ENCODE measurements at places on chromosomes 4 and X.

DNA sequence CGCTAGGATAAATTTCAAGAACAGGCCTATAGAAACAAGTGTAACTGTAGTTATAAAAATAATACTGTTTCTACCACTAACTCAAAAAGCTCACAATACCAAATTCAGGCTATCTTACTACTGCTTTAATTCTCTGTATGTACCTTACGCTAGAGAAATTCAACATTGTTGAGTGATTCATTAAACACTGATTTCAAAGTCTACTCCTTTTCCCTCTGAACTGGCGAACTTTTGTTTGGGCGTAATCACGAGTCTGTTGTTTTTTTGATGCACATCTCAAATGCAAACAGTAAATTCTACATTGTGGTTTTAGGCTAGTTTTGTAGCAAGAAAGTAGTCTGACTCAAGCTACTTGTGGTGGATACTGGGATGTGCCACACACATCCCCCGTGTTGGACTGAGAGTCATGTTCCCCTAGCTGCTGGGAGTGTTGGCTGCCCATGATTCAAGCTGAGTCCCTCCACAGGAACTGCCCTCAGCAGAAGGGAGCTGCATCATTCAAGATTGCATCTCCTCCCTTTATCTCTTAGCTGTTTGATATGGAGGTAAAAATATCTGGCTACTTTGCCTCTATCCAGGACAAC lies 406.1 kb downstream of the RAPGEF2 start:
- DNase-seq, result no peak

DNA sequence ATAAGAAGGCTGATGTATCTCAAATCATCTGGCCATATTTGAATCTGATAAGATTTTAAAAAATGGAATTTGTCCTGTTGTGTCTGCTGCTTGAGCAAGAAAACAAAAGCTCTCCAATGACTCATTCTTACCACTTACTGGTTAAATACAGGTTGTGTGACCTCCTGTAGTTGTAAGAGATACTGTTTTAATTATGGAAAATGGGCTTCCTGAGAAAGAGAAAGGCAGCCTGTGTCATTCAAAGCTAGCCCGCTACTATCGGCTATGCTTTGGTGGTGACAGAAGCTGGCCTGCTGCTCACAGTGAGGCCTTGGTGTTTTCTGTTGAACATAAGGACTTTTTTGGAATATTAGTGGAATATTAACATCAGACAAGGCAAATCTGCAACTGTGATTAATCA lies 1722.1 kb upstream of the PCDH10 start:
- no peak for DNase-seq

DNA sequence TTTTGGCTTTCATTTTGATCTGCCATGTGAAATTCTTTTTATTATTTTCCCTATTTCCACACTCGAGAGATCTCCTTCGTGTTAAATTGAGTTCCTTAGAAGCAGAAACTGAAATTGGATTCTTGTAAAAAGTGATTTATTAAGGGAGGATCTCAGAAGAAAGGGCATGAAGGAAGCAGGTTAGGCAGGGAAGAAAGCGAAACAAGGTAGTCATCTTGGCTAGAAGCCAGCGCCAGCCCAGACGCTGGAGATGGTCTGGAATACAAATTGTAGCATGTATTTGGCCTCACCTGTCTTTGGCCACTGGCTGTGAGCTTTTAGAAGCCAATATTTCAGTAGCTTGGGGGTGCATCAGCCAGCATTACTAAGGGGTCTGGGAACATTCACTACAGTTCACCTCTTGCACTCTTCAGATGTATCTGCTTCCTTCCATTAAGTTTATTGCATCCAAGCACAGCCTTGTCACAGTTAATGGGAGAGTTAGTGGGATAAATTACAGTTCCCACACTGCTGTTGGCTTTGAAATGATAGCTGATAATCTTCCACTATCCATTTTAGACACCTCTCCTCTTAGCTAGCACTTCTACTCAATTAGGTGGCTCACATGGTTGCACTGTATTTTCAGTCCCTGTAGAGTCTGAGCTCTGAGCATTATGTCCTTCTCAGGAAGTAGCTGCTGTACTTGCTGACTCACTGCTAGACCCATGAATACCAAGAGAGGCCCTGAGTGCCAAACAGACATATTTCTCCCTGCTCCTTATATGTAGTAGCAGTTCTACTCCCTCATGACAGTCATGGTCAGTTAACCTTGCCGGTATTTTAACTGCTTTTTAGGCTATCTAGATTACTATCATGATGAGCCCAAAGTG lies 14.6 kb downstream of the GRXCR1 start:
- DNase-seq, result no peak

- no peak for DNase-seq
Observed at GRCh38 chr4:124883632-124884031, 171.1 kb upstream of the ANKRD50 start.

GRCh38 chr4:100823066-100823992 lies 305.5 kb upstream of the EMCN start:
- no peak for DNase-seq

GRCh38 chr4:56668267-56668666 lies 12.8 kb downstream of the HOPX start:
- DNase-seq, result no peak

DNA sequence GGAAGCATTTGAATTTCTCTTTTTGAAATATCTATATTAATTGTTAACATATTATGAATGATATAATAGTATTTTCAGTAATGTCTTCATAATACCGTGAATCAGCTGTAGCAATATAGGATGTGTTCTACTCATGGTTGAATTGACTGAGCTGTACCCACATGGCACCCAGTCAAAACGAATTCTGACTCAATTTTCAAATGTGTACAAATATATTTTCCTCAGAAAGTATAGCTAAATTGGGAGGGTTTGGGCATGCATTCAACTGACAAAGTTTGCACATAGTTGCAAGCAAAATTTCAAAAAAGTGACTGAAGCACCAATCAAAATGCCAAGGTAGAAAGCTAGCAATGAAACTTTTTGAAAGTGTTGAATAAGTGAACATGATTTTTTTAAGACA lies 188.9 kb downstream of the NAF1 start:
- no peak for DNase-seq

GRCh38 chrX:26580021-26580420 lies 364.1 kb downstream of the MAGEB5 start:
- no peak for DNase-seq

DNA sequence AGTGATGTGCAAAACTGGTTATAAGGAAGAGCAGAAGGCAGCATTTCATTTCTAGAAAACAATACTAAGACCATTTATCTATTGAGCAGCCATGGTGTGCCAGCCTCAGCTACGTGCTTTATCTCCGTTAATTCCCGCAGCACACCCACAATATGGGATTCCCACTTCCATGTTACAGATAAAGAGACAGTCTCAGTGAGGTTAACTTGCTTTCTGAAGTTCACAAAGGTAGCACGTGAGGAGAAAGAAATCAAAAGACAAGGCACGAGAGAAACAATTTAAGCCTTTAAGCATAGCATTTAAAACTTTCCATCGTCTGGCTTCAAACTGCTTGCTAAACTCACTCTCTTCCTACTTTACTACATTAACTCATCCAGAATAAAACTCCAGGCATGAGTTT lies 8.0 kb upstream of the RPL34 start:
- no peak for DNase-seq

DNA sequence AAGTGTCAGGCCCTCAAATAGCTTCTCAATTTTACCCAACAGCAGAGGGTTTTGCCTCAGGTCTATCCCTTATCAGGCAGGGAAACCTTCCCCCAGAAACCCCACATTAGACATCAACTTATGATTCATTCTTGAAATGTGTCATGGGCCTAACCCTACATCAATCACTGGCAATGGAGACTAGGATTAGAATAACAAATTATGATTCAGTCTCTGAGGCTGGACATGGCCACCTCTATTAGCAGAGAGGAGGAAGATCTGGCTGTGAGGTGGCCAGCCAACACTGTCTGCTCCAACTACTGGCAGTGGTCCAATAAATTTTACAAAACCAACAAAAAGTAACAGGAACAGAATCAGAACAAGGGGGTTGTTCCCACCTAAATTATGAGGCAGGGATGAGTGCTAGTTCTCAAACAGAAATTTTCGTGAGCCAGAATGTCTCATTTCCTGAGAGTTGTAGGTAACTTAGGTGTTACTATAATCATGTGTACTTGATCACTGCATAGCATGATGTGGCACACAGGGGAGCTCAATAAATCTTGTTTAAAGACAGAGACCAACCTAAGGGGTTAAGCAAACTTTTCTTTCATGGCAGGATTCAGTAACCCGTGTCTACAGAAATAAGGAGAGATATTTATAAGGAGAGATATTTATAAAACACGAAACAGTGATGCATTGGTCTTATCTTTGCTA lies 126.8 kb downstream of the NFKB1 start:
- no peak for DNase-seq

- DNase-seq, result no peak
Observed at GRCh38 chr4:177239477-177239876, 70.2 kb upstream of the NEIL3 start.

DNA sequence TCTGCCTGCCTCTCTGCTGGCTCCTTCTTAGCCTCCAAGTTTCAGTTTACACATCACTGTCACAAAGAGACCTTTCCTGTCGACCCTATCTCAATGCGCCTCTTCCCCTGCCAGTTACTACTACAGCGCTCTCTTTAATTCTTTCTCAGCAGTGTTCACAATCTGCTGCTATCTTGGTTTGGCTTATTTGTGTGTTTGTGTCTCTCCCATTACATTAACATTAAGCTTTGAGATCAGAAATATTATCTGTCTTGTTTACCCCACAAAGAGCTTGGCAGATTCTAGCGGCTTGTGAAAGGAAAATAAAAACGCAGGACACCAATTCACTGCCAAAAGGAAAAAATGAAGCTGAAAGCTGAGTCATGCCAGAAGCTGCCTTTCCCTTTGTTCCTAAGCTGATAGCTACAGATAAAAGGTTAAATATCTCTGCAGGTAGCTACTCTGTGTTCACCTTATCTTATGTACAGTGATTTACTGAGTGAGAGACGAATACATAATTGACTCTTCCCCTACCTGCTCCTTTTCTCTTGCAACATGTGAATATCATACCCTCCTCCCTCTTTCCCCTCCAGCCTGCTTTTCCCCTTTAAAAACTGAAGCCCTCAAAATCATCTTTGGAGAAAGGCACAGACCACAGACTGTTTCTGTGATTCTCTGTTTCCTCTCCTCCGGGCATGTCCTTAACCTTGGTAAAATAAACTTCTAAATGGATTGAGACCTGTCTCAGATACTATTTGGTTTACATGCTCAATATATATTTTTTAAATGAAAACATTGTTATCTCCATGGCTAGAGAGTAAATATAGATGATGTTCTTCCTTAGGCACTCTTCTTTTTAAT lies 19.3 kb upstream of the SLC9A7 start:
- DNase-seq, result no peak

DNA sequence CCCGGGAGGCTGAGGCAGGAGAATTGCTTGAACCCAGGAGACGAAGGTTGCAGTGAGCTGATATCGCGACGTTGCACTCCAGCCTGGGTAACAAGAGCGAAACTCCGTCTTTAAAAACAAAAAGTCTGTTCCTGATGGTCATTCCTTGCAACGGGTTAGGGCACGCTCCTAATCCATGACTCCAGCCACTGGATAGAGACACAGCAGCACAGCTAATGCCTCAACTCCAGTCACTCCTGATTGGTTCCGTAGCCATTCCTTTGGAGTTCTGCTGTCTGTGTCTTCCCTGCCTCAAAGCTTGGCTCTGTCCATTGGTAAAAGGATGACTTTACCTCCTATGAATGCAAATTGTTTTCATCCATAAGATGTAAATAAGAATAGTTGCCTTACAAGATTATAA lies 44.3 kb upstream of the FAM9A start:
- DNase-seq, result no peak

DNA sequence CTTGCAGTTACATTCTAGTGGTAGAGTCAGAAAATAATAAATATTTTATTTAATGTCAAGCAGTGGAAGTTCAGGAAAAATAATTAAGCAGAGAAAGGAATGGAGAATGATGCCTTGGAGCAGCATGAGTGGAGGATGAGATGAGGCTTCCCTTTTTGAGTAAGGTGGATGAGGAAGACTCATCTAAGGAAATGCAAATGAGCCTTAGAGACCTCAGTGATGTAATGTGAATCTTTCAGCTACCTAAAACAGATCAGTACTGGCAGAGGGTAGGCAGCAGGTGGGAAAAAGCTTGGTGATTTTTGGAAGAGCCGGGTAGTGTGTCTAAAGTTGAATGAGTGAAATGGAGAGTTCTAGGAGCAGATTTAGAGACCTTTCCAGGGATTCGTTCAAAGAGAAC lies 118.2 kb downstream of the GRID2 start:
- no peak for DNase-seq

- DNase-seq, result no peak
Observed at GRCh38 chr4:83240379-83240875, 44.2 kb downstream of the COQ2 start.

DNA sequence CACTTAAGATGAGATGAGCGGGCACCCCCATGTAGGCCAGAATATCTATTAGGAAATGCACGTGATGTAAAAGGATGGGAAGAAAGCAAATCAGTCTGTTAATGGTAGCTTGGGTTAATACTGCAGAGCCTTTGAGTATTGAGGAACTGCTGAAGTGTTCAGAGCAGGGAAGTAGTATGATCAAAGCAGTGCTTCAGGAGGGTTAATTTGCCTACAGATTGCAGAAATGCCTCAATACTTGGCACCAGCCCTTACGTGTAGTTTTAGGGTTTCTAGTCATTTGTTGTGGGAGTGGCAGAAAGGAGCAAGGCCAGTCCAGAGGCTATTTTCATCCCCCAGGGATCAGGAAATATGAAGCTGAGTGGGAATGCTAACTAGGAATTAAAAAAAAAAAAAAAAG lies 19.7 kb downstream of the ZFX start:
- no peak for DNase-seq

- DNase-seq, result no peak
Observed at GRCh38 chr4:54727346-54727745, 69.6 kb downstream of the KIT start.

Data from memory B cell (primary cell).